ENCODE measurements at places on chromosomes 5 and 9.

DNA sequence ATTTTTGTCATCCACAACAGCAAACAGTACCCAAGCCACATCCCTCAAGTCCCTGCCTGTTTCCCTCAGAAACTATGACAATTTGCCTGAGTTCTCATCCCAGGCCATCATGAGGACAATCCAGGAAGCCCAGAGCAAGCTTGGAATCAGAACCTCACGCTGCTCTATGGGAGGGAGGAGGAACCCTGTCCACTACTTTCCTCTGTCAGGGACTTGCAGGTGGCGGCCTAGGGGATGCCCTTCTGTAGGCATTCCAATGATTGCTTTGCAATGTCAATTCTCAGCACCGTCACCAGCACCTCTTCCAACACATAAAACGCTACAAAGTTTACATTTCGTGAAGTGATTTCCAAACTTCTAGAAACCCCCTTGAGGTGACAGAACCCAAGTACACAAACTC, 170.4 kb upstream of the FSTL4 start:
- DNase-seq: no peak

DNA sequence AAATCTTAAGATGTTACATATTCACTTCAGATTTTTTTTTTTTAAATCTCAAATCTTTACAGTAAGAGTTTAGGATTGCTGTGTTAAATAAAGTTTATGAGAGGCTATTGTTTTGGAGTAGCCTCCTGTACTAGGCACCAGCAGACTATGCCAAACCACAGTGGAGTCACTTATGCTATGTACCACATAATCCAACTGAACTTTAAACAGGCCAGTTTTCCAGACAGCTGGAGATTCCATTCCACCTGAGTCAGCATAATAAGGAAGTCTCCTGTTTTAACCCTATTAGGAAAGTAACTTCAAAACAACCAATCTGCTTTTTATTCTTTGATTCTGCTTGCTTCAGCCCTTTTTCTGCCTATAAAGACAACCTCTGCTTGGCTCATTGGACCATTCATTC, 205.2 kb downstream of the CSNK1G3 start:
- DNase-seq: peak; percentile 65

- DNase-seq: no peak
Measured at GRCh38 chr9:4799033-4799430, 6.3 kb downstream of the RCL1 start.

DNA sequence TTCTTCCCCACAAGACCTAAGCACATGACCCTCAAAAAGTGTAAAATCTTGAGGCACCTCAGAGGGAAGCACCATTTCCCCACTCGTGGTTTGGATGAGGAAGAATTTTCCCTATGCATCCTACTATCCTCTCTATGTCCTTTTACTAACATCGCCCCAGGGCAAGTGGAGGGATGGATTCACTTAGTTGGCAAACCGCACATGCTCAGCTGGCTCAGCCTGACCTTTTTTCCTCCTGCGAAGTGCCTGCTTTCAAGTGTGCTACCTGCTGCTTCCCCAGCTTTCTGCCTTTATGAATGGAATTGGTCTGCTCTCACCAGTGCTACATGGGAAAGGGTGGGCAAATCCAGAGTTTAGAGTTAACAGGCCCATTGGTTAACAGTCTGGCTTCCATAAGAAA, 56.6 kb upstream of the IFNK start:
- DNase-seq: no peak

GRCh38 chr5:59231221-59231931, 648.5 kb downstream of the RAB3C start:
- DNase-seq: no peak

DNA sequence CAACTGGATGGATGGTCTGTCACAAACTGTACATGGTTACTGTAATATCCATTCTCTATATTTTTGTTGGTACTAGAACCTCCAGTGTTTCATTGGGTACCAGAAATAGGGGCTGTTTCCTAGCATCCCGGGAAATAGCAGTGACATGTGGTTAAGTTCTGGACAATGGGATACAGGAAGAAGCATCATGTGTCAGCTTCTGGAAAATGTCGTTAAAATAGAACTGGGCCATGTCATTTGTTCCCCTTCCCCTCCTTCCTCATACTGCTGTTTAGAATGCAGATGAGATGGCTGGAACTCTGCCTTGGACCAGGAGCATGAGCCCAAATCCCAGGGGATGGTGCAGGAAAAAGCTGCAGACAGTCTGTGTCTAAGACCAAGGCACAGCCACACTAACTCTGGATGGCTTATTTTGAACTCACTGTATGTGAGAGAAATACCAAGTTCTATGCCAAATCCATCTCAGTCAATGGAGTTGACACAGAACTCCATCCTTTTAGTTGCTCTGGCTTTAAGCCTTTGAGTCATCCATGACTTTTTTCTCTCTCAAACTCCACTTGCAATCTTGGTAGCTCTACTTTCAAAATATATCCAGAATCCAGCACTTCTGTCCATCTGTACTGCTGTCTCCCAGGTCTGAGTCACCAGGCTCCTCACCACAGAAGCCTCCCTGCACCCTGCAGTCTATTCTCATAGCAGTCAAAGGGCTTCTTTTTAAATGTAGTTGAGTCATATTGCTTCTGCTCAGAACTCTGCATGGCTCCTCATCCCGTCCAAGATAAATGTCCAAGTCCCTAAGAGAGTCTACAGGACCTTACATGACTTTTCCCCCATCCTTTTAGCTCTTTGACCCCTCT, 184.2 kb downstream of the NSG2 start:
- no peak for DNase-seq

Data from dermis blood vessel endothelial cell (primary cell).